Small intestine (tissue), 16 donors: ENCODE measurements at places on chromosomes 5 and 9. TPM values are rescaled to one million over a fixed set of nuclear protein-coding genes. Genes with fewer than 3 reads are reported as not detected.

GRCh38 chr5:41527201-41527779 is 16.9 kb upstream of the PLCXD3 start:
- H3K27me3 ChIP-seq: no peaks in the 10 kb centered on the region
- no peak overlapping the region for H3K27ac ChIP-seq
- H3K36me3 ChIP-seq: no peaks in the 10 kb centered on the region
- no peaks in the 10 kb centered on the region for H3K4me1 ChIP-seq
- no peak overlapping the region for H3K4me3 ChIP-seq

DNA sequence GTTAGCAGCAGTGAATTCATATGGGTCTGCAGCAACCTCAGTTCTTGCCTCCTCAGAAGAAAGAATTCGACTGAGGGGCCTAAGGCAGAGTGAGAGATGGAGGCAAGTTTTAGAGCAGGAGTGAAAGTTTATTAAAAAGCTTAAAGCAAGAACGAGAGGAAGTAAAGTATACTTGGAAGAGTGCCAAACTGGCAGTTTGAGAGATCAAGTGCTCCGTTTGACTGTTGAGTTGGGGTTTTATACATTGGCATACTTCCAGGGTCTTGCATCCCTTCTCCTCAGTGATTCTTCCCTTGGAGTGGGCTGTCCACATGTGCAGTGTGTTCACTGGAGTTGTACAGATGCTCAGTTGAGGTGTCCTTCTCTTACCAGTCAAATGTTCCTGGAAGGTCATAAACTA is 203.6 kb downstream of the SPATA31D1 start:
- no peak overlapping the region for H3K4me3 ChIP-seq
- H3K27me3 ChIP-seq: no peaks in the 10 kb centered on the region
- DNase-seq: no peak
- H3K27ac ChIP-seq: no peak overlapping the region
- no peaks in the 10 kb centered on the region for H3K4me1 ChIP-seq

DNA sequence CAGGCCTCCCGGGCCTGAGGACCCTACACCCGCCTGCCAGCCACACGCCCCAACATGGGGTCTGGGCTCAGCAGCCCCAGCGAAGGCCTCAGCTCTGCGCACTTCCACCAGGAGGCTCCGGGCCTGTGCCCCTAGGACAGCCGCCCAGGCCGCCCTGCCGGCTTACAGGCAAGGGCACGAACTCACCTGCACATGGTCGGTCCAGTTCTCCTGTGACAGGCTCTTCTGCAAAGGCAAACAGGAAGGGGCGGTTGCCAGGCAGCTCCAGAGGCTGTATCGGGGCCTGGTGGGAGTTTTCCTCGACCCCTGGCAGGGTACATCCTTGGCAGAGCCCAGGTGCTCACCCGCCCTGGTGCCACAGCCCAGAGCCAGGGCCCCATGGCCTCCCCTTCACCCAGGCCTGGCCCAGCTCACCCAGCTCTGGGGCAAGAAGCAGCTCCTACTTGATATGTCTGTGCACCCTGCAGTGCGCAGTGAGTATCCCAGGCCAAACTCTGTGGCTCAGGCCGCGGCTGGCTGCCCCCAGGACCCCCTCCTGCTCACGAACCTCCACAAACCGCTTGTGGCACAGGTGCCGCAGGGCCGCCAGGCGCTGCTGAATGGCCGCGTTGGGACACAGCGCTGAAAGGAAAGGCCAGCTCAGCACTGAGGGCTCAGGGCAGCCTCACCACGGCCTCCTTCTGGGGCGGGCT is 52.2 kb upstream of the NRARP start:
- no peak overlapping the region for H3K4me3 ChIP-seq
- peaks cover 5% of the 10 kb centered on the region for H3K4me1 ChIP-seq
- DNase-seq: no peak
- H3K36me3 ChIP-seq: peaks cover 40% of the 10 kb centered on the region
- no peak overlapping the region for H3K27ac ChIP-seq
- H3K27me3 ChIP-seq: no peaks in the 10 kb centered on the region

- H3K27me3 ChIP-seq: no peaks in the 10 kb centered on the region
- no peak overlapping the region for H3K27ac ChIP-seq
- no peak for DNase-seq
- no peaks in the 10 kb centered on the region for H3K4me1 ChIP-seq
Measured at GRCh38 chr5:100772006-100772405, 131.1 kb downstream of the ST8SIA4 start.

WWC1 gene
- 49.6 TPM for polyA plus RNA-seq

PTGS1 gene
- 1.8 TPM for polyA plus RNA-seq
